ENCODE measurements at places on chromosomes 7 and 10.

DNA sequence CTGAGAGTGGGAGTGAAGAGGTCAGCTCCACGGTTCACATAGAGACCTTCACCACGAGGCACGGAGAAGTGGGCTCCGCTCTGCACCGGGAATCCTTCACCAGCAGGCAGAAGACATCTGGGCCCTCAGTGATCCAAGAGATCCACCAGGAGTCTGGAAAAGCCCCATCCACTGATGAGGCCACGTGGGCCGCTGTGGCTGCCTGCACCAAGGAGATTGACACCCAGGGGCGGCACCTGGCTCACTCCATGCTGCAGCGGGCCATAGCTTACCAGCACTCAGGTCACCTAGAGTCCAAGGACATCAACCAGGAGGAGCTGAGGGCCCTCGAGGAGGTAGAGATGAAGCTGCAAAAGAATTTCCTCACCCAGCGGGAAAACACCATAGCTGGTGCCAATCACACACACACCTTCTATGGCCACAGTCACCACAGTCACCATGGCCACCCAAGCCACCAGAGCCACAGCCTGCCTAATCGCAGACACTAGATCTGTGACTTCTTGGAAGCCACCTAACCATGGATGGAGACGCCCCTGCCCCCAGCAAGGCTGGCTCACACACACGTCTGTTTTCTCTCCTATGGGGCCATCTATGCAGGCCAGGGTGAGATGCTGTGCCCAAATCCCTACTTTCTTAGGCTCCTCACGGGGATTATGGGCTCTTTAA is 694 bp downstream of the C10orf62 start:
- DNase-seq = no peak

DNA sequence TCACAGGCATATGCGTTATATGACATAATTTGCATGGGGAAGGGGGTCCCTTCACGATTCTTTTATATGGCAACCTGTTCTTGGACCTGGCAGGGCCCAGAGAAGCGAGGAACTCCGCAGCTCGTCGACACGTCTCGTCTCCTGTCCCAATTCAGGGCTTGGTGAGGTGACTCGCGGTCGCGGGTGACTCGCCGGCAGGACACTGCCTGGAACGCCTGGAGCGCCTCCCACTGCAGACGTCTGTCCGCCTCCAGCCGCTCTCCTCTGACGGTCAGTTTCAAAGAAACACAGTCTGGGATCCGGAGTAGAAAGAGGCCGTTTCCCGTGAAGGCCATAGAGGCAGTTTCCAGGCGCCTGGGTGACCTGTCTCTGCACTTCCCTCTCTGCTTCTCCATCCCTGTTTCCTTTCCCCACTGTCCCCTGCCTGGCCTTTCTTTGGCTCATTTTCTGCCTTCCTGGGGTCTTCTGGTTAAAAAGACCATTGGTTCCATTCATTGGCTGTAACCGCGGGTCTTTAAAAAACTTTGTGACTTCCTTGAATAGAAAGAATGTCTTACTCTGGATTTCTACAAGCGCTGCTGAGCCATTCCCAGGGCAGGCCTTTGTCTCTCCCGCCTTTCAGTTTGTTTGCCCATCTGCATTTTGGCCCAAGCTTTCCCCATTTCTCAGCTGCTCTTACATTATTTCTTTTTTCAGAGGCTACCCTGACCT is 1.2 kb downstream of the UPP1 start:
- DNase-seq = no peak

DNA sequence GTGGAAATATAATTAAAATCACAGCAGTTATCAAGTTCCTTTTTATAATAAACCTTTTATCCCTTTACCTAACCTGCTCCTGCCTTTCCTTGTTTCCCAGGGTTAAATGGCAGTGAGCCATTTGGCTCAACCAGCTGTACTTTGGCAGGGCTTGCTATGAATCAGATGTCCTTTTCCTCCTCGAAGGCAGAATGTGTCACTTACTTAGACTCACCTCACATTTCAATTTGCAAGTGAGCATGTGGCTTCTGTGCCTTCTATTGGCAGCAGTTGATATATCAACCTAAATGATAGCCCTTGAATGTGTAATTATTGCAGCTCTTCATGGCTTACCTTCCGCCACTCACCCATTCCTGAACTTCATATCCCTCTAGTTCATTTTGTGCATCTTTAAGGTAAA is 301.7 kb downstream of the CSTF2T start:
- no peak for DNase-seq

GRCh38 chr10:98511876-98512275 is 65.1 kb upstream of the HPS1 start:
- DNase-seq = no peak

DNA sequence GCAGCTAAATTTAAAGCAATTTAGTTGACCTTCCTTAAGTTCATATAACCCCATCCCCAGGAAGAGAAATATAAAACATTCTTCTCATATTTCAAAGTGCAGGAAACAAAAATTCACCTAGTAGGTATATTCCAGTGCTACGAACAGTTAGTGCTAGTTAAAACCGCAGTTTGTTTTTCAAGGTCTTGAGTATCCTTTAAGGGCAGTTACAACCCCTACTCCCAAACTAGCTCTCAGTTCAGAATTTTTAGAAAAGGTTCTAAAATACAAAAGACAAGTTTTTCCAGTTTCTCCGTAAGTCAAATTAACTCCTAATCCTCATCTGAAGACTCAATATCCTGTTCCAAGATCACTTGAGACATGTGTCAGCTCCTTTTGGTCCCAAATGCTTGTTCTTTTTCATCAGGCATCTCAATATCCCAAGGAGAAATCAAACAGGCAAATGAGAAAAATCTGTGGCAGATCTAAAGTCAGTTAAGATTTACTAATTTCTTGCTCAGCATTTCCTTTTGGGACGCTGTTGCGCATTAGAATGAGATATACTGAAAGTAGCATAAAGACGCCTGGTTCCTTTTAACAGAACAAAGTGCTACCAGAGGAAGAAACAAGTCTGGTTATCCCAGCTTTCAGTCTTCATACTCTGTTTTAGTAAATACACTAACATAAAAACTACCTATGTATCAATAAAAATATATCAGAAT is 51.8 kb downstream of the ARHGAP12 start:
- DNase-seq = no peak

GRCh38 chr10:22294694-22295093 is 21.5 kb upstream of the COMMD3 start:
- no peak for DNase-seq

DNA sequence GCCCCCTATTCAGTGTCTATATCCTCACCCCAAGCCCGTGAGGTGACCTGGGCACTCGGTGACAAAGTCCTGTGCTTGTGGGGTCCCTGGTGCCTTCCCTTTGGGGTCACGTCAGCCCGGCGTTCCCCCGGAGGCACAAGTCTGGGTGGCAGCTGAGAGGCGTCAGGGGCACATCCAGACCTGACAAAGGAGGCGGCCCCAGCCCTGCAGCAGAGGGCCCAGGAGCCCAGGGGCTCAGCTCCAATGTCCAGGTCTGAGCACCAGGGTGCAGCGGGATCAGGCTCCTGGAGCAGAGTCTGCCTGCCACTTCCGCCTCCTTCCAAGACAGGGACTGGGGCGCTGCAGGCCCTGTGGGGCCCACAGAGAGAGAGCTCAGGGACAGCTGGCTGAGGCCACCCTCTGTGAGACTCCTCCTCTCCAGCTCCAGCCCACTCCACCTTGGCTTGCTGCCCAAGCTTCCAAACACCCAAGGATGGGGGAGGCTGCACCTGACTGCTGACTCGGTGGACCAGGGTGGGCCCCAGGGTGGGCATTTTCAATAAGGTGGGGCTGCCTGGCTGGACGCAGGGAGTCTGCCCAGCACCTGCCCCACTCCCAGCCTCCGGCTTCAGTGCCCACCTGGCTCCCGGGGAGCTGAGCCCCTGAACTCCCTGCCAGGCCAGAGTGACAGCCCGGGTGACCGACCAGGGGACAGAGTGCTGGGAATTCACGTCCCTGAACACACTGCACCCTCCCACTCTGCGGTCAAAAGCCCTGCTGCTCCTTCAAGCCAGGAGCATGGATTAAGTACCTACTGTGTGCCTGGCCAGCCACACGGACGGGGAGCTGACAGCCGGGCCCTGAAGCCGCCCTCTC is 1.0 kb upstream of the KNDC1 start:
- DNase-seq = no peak

GRCh38 chr7:117157241-117158209 is 165.3 kb downstream of the WNT2 start:
- DNase-seq = peak; percentile 78

DNA sequence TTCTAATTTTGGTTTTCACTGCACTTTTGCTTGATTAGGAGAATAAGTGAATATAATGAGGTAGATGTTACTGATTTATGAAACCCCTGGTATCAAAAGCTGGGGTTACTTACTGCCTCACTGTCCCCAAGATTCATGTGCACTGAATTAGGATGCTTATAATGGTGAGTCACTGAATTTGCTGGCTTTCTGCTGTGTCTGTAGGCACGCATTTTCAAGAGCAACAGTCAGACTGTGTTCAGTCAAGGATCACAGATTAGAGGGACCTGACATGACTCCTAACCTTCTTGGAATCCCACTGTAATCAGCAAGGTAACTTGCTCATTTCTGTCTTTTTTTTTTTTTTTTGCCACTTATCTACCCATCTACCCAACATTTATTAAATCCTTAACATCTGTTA is 59.7 kb downstream of the GPR85 start:
- no peak for DNase-seq

GRCh38 chr7:44077061-44077460 is 5.3 kb downstream of the POLM start:
- no peak for DNase-seq

GRCh38 chr7:136870866-136871487 is 2.5 kb downstream of the CHRM2 start:
- DNase-seq = no peak

- DNase-seq = peak; percentile 49
Measured at GRCh38 chr7:128904381-128905197, 5.9 kb downstream of the KCP start.

- no peak for DNase-seq
Measured at GRCh38 chr10:90218846-90219245, 517.5 kb downstream of the KIF20B start.

- no peak for DNase-seq
Measured at GRCh38 chr10:131282961-131283360, 28.6 kb downstream of the TCERG1L start.

- no peak for DNase-seq
Measured at GRCh38 chr7:122702872-122703510, at the start of gene RNF148. Gene RNF148, minus strand, starts transcription at chr7:122702922. Its CDS starts 172 bp downstream, at chr7:122702750.

GRCh38 chr7:129067943-129068548 is 13.1 kb upstream of the TNPO3 start:
- no peak for DNase-seq

- no peak for DNase-seq
Measured at GRCh38 chr7:76364198-76364584, 5.4 kb upstream of the YWHAG start.

DNA sequence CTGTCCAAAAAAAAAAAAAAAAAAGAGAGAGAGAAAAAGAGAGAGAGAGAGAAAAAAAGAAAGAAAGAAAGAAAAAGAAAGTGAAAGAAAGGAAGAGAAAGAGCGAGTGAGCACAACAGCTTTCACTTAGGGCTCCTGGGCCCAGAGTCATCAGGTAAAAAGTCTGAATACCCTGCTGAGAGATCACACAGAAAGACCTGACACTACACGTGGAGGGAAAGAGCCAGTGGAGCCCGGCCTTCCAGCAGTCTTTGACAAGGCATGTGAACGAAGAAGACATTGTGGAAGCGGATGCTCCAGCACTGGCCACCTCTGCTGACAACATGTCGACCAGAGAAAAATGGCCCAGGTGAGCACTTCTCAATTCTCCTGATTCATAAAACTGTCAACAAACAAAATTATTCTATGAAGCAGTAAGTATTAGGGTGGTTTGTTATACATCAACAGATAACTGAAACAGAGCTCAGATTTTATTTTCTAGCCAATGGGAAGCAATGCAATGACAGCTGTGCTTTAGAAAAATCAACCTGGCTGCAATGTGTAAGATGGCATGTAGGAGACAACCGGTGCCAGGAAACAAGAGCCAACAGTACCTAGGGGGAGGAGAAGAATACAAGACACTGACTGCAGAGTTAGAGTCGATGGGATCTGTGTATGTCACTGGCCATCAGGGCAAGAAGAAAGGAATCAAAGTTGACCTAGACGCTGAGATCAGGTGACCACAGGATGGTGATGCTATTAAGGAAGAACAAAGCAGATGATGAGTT is 4.4 kb downstream of the RNF216 start:
- DNase-seq = no peak

DNA sequence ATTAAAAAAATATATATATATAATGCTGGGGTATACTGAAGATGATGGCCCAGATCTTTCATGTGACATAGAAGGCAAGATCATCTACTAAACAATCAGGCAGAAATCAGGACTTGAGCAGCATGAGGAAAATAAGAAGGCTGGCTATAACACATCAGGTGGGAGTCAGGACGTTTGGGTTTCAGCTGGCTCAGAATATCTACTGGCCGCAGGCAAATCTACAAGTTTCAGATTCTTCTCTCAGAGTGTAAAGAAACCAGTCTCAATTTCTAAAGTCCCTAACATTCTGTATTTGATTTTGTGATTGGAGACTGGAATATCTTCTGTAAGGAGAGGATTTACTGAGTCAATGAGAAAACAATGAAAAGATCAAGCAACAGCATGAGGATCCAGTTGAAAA is 37.7 kb upstream of the FAM3C start:
- DNase-seq = no peak

DNA sequence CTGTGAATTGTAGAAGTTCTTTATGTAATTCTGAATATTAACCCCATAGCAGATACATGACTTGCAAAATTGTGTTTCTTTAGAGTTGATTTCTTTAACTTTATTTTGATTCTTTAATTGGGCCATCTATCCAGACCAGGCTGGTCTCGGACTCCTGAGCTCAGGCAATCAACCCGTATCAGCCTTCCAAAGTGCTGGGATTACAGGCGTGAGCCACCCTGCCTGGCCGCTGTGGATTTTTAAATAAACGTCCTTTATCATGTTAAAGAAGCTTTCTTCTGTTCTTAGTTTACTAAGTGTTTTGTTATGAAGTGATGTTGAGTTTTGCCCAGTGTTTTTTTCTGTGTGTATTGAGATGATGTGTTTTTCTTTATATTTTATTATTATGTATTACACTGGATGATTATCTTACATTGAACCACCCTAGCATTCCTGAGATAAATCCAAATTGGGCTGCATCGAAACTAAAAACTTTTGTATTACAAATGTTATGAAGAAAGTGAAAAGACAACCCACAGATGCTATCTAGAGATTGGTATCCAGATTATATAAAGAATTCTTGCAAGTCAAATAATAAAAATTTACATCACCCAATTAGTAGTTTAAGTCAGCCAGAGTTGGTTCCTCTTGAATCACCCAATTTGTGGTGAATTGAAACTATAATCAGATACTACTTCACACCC is 118.1 kb downstream of the TPST1 start:
- no peak for DNase-seq

GRCh38 chr7:27091941-27092818 is 3.6 kb downstream of the HOXA1 start:
- no peak for DNase-seq

DNA sequence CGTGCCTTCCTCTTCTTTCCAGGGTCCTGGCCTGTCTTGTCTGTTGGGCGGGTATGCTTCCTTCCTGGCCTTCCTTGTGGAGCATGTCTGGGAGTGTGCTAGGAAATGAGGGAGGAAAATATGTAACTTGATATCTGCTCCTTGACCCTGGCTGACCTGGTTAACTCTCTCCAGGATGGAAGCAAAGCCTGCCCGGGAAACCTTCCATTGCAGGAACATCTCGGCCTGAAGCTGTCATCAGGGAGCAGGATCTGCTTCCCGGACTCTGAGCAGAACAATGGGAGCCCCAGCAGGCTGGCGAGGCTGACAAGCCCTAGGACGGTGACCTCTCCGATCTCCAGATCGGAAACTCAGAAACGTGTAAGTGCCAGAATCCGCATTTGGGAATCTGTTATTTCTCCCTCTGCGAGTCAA is 340.3 kb downstream of the FRMD4A start:
- no peak for DNase-seq

- no peak for DNase-seq
Measured at GRCh38 chr7:89123871-89124270, 328.3 kb upstream of the TEX47 start.

Data from hematopoietic multipotent progenitor cell treated with erythropoietin and hydrocortisone succinate and interleukin-3 and kit ligand, for 15 days (in vitro differentiated cells).